ENCODE measurements at places on chromosomes 12 and 14. TPM values are rescaled to one million over a fixed set of nuclear protein-coding genes. Genes with fewer than 3 reads are reported as not detected.

Gene PTCSC3
- total RNA-seq: not detected

Gene TTC9
- 0.15 TPM for total RNA-seq

Gene PPP2R5C
- 128 TPM for total RNA-seq

Gene KCNH3
- total RNA-seq: under 0.01 TPM

Gene MMP19
- 12.1 TPM for total RNA-seq

Gene GDF3
- not detected for total RNA-seq

Gene GPR137C
- 0.58 TPM for total RNA-seq

Gene EGLN3
- 0.29 TPM for total RNA-seq

Gene ATN1
- 16.9 TPM for total RNA-seq

Gene NDUFA12
- 53.9 TPM for total RNA-seq

Gene LRRC10
- total RNA-seq: not detected

Gene GLS2
- 0.73 TPM for total RNA-seq

Gene TAS2R20
- 2.8 TPM for total RNA-seq

Gene KRT5
- 6.7 TPM for total RNA-seq

Gene PROX2
- total RNA-seq: not detected

Gene CLEC2B
- total RNA-seq: 19.3 TPM

Gene GPHB5
- total RNA-seq: not detected

Gene BICDL1
- under 0.01 TPM for total RNA-seq

Gene DTX1
- not detected for total RNA-seq

Gene ASIC1
- total RNA-seq: 1.5 TPM

Gene SAMD15
- total RNA-seq: 3.3 TPM

Data from smooth muscle cell of trachea (primary cell).